NCI-H82 (cell line): ENCODE measurements at places on chromosomes 1 and 21.

DNA sequence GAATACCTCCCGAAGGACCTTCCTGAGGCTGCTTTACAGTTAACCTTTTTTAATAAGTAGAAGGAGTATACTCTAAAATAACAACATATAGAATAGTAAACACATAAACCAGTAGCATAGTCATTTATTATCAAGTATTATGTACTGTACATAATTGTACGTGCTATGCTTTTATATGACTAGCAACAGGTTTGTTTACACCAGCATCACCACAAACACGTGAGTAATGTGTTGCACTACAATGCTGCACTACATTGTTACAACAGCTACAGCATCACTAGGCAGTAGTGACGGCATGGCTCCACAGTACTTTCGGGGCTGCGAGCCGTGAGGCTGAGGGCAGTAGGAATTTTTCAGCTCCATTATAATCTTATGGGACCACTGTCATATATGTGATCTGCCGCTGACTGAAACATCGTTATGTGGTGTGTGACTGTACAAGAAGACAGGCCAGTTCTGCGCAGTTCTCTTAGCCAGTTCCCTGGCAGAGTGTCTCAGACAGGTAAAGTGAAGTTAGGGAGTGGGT is 82.8 kb upstream of the LRRC8D start:
- DNase-seq = no peak

GRCh38 chr1:160416369-160416768 is 16.0 kb downstream of the VANGL2 start:
- peak; percentile 65 for DNase-seq

DNA sequence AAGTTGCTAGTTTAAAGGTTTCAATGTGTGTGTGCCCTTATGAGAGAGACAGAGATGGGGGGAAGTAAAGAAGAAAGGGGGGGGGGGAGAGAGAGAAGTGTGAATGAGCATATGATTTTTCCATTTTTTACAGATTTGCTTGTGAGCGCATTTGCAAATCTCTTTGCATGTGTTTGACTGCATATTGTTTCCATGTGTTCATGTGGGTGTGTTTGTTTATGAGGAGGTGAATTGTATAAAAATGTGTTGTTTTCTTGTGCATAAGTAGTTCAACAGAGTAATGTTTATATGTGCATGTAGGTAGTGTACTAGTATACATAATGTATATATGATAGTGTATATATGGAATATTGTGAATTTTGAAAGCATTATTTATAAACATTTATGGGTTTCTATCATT is 205.9 kb upstream of the SPAG17 start:
- DNase-seq = no peak

GRCh38 chr21:46322351-46323226 is 1.1 kb downstream of the C21orf58 start:
- DNase-seq = no peak

GRCh38 chr1:30310966-30311742 is 412.2 kb downstream of the MATN1 start:
- DNase-seq = no peak

- no peak for DNase-seq
These were observed 9.6 kb upstream of the C8B start for GRCh38 chr1:56975446-56975845.

DNA sequence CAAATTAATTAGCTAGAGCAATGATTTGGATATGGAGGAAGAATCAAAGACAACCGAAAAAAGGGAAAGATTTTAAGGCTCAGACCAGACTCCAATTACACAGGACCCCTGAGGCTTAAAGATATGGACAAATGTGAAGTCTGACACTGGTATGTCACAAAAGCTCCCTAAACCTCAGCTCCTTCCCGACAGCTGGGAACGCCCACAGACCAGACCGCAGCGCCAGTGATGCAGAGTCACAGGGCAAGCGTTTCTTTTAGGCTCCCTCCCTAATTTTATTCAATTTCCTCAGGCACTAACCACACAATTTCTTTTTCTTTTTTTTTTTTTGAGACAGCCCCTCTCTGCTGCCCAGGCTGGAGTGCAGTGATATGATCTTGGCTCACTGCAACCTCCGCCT is 40.2 kb downstream of the NID1 start:
- no peak for DNase-seq

DNA sequence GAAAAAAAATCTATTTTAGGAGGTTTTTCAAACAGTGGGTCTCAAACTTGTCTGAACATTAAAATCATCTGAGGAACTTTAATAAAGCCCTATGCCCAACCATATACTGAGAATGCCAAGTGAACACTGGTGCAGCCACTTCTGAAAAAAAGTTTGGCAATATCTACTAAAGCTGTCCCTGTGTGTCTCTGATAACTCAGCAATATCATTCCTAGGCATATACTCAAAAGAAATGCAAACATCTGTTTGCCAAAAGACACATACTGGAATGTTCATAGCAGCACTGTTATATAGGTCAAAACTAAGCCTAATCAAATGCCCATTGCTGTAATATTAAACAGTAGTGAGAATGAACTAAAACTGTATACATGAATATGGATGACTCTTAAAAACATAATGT is 74.2 kb upstream of the RGS4 start:
- DNase-seq = no peak

DNA sequence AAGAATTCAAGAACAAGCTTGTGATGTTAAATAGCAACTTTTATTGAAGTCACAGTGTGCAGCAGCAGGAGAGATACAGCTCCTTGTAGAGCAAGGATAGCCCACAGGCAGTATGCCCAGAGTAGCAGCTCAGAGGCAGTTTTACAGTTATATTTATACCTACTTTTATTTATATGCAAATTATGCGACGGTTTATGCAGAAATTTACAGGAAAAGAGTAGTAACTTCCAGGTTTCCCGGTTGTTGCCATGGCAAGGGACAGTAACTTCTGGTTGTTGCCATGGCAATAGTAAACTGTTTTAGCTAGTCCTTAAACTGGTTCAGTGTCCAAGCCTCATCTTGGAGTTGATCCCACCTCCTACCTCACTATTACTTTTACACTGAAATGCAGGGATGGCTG is 344.6 kb upstream of the LYPLAL1 start:
- DNase-seq = no peak

DNA sequence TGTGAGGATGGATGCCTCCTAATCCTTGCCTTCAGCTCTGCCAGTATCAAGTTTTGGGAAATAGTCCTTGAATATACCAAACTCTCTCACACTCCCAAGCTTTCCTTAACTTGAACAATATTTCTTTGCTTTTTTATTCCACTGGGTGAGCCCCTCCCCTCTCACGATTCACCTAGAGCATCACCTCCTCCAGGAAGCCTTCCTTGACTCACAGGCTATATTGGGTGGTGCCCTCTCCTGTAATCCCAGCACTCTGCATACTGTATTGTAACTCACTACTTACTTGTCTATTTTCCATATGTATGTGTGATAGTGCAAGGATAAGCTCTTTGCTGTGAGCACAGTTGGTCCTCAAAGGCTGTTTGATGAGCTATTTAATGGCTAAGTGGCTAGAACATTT is 114.7 kb downstream of the PLXNA2 start:
- DNase-seq = no peak

GRCh38 chr1:213858581-213858980 is 129.2 kb upstream of the PROX1 start:
- no peak for DNase-seq

DNA sequence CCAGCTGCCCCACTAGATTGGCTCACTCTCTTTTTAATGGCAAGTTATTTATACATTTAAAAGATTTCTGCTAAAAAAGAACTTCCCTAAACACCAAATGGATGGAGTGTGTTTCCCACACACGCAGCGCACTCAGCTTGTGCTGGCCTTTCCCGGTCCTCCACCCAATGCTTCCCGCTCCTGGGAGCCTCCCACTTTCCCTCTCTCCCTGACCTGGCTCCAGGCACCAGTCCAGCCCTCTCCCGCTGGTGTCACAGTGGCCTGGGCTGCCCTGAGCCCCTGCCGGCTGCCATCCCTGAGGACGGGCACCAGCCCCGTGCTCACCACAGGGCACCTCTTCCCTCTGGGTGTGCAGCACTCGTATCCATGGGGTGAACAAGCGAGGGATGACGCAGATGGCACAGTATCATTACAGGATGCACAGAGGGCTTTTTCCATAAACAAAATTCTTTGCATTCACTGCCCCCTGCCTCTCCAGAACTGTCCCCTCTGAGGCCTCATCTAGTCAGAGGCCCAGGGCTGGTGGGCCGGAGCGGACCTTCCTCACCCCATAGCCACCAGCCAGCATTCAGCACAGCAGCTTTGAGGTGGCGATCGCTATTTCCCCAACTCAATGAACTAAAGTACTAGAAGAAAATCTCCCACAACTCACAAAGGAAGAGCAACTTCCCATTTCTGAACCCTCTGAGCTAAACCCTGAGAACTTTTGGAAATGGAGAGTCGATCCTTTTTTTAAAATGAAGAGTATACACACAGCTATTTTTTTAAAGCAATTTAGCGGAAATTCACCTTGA is 68.5 kb downstream of the SLC37A1 start:
- no peak for DNase-seq

DNA sequence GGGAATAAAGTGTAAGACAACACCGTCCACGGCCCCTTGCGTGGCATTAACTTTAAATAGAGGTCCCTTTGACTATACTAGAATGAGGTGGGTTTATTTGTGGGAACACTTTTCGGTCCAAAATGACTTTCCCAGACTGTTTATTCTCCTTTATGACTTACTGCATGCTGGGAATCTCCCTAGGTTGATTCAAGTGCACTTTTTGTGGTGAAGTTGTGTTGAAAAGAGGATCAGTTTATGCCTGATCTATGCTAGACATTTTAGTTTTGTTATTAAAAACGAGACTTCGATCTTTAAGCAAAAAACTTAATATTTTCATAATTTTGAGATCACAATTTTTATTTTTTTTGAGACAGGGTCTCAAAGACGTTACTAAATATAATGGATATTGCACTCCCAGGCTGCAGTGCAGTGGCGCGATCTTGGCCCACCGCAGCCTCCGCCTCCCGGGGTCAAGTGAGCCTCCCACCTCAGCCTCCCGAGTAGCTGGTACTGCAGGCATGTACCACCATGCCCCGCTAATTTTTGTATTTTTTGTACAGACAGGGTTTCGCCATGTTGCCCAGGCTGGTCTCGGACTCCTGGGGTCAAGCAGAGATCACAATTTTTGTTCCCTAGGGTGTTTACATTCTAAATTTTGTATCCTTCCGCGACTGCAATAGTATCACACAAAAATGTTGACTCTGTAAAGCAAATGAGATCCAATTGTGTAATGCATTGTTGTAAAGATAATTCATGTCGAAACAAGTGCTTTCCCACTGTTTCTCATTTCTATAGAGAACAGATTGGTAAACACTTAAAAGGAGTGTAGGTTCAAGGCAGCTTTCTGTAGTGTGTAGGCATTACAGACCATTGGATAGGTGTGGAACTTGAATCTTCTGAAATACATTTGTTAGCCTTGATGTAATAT is 1.6 kb downstream of the CDC42 start:
- no peak for DNase-seq

GRCh38 chr1:199546323-199546722 is 481.2 kb upstream of the NR5A2 start:
- DNase-seq = no peak

- DNase-seq = peak; percentile 84
These were observed 33.8 kb upstream of the RPL11 start for GRCh38 chr1:23657659-23658275.

- DNase-seq = peak; percentile 45
These were observed 46.6 kb downstream of the KIAA0040 start for GRCh38 chr1:175145899-175146528.

DNA sequence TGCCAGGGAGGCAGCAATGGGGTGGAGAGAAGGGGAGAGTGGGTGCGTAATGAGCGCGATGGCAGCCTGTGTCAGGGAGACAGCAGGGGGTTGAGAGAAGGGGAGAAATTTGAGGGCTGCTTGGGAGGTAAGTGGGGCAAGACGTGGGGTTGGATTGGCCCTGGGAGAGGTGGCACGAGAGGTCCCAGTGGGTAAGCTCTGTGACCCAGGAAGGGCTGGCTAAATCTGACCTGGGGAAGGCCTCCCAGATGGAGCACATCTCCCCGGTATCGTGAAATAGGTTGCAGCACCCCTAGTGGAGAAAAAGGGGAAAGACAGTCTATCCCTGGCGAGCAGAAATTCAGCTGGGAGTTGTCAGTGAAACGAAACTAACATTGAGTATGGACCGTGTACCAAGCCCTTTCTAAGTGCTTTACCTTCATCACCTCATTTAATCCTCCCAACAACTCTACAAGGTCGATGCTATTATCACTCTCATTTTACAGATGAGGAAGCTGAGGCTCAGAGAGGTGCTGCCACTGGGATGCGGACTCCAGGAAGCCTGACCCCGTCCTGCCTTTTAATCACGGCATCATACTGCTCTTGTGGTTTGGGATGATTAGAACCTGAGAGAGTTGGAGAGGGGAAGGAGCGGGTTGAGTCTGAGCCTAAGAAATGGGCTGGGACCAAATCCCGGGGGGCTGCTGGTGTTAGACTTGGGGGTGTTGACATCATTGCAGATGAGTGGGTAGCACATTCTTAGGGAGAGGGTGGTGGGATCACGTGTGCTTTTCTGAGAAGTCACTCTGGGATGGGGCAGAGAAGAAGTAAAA is 56.6 kb upstream of the RPL11 start:
- DNase-seq = peak; percentile 76

- DNase-seq = no peak
These were observed 51.7 kb downstream of the WNT9A start for GRCh38 chr1:227895828-227896685.

DNA sequence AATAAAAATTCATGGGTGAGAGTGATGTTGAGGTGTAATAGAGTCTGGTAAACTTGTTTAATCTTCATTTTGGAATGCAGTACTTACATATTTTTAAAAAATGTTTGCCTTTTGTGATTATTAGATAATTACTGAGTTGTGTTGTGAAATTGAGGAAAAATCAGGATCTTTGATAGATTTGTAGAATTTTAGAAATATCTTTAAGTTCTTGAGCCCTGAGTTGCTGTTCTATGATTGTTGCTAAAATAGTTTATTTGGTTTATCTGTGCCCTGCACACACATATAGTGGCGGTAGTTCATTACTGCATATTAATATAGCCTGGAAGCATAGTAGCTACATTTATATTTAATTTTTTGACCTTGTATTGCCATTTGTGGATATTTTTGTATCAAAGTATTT is 1.6 kb downstream of the B3GALT2 start:
- DNase-seq = no peak

DNA sequence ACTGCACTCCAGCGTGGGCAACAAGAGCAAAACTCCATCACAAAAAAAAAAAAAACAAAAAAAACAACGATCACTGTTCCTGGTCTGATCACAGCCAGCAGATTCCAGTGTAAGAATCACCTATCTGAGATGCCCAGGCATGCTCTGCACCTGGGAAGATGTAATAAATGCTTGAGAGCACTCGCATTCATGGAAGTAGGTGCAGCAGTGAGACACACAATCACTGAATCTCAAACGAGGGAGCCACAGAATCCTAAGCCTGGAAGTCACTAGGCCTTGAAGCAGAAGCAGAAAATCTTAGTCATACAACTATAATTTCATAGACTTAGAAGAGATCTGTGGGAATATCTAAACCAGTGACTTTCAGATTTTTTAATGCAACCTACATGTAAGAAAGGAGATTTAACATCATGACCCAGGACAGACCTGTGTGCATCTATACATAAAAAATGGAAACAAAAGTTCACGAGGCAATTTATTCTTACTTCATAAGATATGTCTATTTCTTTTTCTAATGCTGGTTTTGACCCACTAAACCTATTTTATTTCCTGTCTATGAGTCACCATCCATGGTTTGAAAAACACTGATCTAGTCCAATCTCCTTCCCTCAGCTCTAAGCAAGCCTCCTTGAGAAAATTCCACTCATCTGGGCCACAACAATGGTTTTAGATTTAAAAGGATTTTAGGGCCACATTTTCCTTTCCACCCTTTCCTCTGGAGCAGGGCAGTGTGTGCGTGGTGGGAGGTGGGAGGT is 30.4 kb downstream of the RIMS3 start:
- DNase-seq = no peak

- DNase-seq = peak; percentile 95
These were observed 996 bp upstream of the TMEM51 start for GRCh38 chr1:15152318-15153183.

- DNase-seq = no peak
These were observed 30.7 kb downstream of the BACH1 start for GRCh38 chr21:29329406-29329805.
